Activated CD4-positive, alpha-beta T cell treated with anti-CD3 and anti-CD28 coated beads, Interleukin-2, amount 50 U/mL, for 4 hours (primary cell): ENCODE measurements at places on chromosomes 11 and 22.

DNA sequence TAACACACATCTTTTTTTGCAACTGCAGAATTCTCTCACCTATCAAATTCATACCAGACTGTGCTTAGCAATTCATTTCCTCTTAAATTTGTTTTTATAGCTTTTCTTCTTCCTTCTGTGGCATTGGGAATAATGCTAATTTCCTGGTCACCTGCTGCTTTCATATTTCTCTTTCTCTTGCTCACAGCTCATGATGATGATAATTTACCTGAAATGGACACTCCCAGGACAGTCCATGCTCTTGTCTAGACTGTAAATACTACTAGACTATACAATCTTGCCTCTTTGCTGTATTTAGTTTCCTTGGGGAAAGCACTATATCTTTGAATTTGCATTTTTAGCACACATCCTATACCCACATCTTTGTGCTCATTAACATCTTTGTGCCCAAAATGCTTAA, 15.5 kb downstream of the CASP5 start:
- DNase-seq: no peak

DNA sequence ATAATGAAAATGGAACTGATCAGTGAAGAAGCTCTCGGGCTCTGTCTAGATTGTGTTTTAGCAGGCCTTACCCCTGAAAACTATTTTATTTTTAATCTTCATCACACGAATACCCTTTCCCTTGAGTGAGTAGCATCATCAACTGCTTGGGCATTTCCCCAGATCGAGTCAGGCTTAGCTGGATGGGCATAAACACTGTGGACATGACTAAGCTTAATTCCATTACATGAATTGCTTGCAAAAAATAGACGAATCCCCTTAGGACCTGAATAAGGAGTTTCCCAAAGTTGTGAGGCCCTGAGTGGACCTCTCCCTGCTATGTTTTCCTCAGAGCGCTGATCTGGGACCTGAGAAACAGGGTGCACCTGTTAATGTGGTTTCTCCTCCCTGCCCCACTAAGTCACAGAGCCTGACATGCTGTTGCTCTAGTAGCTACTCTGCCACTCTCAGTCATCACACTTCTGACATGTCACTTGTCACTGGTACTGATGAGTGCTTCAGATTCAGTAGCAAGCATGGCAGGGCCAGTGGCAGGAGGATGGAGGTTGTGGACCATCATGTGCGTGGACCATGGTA, 53.5 kb downstream of the ENDOD1 start:
- no peak for DNase-seq

DNA sequence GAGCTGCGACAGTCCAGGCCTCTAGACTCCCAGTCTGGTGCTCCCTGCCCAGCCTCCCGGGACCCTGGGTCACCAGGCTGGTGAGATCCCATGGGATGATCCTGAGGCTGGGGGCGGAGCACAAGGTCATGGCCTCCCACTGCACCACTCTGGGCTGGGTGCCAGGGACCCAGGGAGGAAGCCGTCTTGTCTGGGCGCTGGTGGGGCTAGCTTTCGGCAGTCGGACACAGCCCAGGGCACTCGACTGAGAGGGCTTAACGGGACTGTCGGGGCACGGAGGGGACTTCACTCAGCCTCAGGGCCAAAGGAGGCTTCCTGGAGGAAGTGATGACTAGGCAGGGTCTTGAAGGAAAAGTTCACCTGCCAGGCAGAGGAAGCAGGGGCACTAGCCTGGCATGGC, 39.0 kb downstream of the ZC3H7B start:
- DNase-seq: no peak

DNA sequence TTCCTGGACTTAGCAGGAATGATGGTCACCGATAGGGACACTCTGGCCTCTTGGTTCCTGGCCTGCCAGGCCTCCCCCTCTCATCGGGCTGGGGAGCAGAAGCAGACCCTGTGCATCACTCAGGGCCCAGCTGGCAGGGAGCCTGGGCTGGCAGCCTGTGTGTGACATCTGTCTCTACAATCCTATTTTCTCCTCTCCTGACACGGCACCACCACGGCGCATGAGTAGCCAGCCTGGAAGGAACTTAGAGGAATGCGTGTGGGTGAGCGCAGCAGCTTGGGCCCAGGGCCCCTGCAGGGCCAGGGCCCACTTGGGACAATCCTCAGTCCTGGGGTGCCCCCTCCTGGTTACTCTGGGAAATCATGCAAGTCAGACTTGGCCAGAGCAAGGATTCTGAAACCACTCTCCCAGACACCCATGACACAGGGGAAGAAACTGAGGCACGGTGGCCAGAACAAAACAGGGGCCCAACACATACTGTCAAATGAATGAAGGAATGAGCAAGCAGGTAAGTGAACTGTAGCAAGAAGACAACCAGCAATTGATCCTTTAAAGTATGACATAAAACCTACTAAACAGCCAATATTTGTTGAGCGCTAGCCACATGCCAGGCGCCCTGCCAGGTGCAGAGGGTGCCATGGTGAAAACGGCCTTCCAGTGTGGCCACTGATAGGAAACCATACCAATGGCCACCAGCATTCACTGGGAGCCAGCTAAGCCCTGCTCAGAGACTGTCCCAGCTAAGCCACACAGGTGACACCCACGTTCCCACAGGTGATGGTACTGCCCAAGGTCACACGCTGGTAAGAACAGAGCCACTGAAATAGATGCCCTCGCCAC, 13.3 kb downstream of the RSPH14 start:
- DNase-seq: peak; percentile 70

GRCh38 chr11:84719935-84720577, 907.1 kb downstream of the DLG2 start:
- DNase-seq: no peak

GRCh38 chr11:107777110-107777509, 65.3 kb upstream of the SLN start:
- DNase-seq: no peak

GRCh38 chr11:48055292-48056132, 75.2 kb downstream of the PTPRJ start:
- DNase-seq: peak; percentile 16

DNA sequence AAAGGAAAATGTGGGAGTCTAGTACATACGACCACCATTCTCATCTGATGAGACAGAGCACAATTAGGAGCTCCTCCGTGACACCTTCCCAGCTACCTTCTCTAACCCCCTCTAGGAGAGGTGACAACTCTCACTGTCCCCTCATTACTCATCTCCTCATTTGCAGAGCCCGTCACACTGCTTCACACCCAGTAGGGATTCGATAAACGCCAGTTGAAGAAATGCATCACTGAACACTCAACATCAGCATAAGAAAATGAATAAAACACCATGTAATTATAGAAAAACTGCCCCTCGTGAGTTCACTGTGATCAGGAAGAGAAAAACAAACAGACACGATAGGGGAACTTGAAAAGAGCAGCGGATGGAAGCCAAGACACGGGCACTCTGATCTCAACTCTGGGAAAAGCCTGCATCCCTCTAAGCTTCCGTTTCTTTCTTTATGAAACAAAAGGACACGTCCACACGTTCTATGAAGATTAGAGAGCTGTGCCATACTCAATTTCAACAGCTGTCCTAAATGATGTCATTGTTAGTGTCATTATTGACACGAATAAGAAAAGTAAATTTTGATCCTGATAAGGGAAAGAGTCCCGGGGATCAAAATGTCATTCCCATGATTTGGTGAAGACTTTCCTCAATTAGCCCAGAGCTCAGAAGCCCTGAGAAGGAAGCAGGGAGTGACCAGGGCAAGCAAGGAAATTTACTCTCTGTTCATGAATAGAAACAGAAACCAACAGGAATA, 356.9 kb downstream of the LARGE1 start:
- no peak for DNase-seq

GRCh38 chr11:26743622-26744021, 21.8 kb upstream of the SLC5A12 start:
- DNase-seq: no peak

GRCh38 chr22:38314051-38314932, 2.9 kb downstream of the CSNK1E start:
- no peak for DNase-seq

GRCh38 chr11:1932105-1932480, 12.6 kb downstream of the TNNT3 start:
- DNase-seq: no peak

- no peak for DNase-seq
Measured at GRCh38 chr11:35151683-35152280, 12.8 kb downstream of the CD44 start.

DNA sequence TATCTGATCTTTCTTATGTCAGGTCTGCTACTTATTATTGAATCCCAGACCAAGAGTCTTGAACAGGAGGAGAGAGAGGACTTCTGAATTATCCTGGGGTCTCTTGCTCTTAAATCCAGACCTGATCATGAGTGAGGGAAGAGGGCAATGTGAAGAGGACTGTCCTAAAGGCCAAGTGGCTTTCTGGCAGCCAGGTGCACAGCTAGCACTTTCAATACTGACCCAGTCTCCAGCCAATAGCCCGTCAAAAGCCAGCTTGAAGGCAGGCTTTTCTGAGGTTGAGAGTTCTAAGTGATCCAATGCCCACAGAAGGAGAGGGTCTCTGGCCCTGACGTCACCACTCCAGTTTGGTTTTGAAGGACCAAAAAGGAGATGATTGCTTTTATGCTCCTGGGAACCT, 37.2 kb downstream of the FBXO7 start:
- no peak for DNase-seq

GRCh38 chr11:75103380-75104026, 6.8 kb upstream of the OR2AT4 start:
- DNase-seq: no peak

- no peak for DNase-seq
Measured at GRCh38 chr11:55697817-55698216, 35.8 kb downstream of the OR4C6 start.

DNA sequence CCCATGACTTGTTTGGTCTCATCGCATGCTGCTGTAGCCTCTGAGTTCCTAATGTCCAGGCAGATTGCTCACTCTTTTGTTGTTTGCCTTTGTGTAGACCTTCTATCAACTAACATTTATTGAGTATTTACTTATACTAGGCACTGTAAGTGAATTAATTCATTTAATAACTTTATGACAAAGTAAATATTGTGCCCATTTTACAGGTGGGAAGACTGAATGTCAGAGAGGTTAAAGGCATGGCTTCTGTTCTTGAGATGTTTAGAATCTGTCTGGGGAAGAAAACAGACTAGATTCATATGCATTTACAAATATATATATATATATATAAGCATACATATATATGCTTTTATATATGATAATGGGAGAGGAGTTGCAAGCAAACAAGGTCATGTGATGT, 27.1 kb downstream of the EHF start:
- DNase-seq: no peak

DNA sequence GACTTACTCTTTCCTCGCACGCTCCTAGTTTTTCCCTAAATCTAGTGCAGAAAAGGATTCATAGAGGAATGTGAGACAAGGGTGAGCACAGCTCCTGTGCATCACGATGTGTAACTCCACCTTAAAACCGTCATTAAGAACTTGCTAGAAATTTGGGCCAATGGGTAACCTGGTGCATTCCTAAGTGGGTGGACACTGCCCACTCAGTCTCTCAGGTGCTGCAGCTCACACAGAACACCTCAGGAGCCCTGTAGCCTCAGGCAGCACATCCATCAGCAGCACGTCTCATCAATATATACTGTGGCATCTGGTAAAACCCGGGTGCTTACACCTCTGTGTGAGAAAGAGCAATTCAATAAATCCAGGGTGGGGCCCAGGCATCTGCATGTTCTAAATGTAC, 12.4 kb downstream of the POU2AF3 start:
- no peak for DNase-seq

GRCh38 chr22:22825213-22825593, 62.4 kb upstream of the IGLL5 start:
- no peak for DNase-seq

DNA sequence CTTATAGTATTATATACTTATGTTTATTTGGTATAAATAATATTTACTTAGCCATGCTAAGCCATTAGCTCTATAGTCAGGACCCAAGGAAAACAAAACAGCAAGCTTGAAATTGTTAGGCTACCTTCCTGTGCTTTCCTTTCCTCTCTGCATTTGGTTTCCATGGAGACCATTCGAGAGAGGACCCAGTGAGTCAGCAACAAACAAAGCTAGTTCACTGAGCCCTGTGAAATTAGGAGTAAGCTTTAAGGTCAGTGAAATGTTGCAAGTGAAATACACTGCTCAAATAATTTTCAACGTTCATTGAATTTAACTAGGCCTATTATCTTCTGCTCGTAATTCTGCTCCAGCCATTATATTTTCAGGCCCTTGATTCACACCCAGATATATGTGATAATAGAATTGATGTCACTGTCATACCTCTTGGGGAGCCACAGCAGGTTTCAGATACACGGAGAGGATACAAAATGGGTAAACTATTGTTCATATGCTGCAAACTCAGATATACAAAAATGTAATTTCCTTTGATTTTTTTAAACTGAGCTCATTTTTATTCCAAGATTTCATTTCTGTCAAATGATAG, 9.1 kb upstream of the OR10D3 start:
- no peak for DNase-seq

DNA sequence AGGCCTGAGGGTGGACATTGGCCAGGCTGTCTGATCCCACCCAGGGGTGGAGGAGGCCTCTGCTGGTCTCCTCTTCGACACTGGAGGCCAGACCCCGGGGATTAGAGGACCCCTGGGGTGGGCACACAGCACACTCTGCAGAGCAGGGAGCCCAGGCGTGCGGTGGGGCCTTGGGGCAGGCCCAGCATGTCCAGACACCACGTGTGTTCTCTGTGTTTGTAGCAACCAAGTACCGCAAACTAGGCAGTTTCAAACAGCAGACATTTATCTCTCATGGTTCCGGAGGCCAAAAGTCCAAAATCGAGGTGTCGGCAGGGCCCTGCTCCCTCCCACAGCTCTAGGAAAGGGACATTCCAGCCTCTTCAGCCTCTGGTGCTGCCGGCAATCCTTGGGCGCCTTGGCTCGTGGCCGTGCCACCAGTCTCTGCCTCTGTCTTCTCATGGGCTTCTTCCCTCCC, 1.5 kb downstream of the PANX2 start:
- no peak for DNase-seq

DNA sequence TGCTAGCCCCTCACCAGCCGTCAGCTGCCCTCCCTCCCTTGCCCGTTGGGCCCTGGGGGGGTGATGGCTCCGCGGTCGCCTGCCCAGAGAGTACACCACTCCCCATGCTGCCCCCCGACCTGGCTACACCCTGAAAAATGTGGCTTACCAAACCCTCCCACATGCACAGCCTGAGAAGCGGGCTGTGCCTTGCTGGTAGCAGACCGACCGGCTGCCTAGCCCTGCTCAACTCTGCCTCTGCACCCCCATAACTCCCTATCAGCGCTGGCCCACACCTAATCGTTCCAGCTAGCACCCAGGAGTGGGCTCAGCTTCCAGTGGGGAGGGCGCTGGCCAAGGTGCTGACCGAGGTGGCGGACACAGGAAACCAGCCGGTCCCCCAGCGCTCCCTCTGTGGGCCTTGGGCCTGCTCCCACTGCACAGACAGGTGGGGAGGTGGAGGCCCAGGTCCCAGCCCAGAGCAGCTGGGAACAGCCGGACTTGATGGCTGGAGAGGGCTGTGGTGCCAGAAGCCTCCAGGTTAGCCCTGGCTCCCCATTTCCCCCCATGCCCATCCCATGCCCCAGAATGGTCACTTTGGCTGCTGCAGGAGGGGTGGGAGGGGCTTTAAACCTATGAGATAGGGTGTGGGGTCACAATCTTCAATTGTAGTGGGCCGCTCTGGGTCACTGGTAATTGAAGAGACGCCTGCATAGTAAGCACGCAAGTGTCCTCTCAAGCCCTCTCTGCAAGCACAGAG, 32.1 kb upstream of the PRODH start:
- DNase-seq: no peak
